ENCODE measurements at places on chromosomes 13 and 19. TPM values are rescaled to one million over a fixed set of nuclear protein-coding genes. Genes with fewer than 3 reads are reported as not detected.

DNA sequence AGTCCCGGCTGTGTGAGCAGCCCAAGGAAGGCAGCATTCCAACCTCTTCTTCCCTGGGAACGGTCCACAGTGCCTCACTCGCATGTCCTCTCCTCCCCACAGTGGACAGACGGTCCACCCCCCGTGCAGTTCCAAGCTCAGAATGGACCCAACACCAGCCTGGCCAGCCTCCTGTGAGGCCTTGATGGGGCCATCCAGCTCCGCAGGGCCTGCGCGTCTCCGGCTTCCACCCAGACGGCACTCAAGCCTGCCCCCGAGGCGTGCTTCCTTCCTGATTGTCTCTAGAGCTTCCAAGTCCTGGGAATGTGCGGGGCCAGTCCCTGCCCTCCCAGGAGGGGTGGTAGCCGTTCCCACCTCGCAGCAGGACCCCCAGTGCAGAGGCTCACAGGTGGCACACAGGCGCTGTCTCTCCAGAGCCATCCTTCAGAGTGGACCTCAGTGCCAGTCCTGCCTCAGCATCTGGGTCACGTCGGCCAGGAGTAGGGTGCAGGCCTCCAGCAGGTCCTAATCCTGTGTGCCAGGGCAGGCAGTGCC lies 35.0 kb downstream of the MAU2 start:
- peaks cover 17% of the 10 kb centered on the region for H3K36me3 ChIP-seq
- no peak overlapping the region for H3K27ac ChIP-seq
- no peak for DNase-seq

GRCh38 chr19:5851302-5851701 lies at the start of gene FUT3:
Gene FUT3 (minus strand): TSS chr19:5851449.
- H3K4me3 ChIP-seq: no peak within 1 kb of the TSS
- H3K36me3 ChIP-seq: no peaks in the 10 kb centered on the region
- no peak for DNase-seq
- no peak within 1 kb of the TSS for H3K27ac ChIP-seq
- H3K4me1 ChIP-seq: no peaks in the 10 kb centered on the region

DNA sequence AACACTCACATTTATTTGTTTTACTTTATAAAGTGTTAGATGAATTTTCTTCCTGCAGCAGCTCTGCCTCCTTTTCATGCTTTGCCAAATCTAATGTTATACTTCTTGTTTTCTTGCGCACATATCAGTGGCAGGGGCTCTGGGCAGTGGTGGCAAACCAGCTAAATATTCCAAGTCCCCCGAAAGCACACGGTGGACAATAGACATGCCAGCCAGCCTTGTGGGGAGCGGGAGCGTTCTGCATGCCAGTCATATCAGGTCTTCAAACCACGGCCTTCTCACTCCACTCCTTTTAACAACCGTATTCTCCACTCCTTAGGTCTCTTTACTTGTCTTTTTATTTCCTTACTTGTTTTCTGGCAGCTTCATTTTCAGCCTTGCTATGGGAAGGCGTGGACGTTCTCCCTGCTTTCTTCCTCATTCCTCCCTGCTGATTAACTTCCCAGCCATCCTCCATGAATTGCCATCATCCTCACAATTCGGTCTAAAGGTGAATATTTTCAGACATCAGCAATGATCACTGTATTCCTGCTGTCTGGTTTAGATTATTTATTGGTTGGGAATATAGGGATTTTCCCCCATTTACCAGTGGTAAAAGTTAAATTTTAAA lies 77.1 kb upstream of the WASF3 start:
- H3K4me1 ChIP-seq: no peaks in the 10 kb centered on the region
- no peak overlapping the region for H3K27ac ChIP-seq
- H3K36me3 ChIP-seq: no peaks in the 10 kb centered on the region
- H3K27me3 ChIP-seq: no peaks in the 10 kb centered on the region

GRCh38 chr13:51643882-51644281 lies 59.6 kb downstream of the WDFY2 start:
- no peaks in the 10 kb centered on the region for H3K27me3 ChIP-seq
- H3K36me3 ChIP-seq: no peaks in the 10 kb centered on the region
- DNase-seq: no peak
- H3K27ac ChIP-seq: no peak overlapping the region
- H3K4me3 ChIP-seq: no peak overlapping the region
- H3K4me1 ChIP-seq: peaks cover under 1% of the 10 kb centered on the region

DNA sequence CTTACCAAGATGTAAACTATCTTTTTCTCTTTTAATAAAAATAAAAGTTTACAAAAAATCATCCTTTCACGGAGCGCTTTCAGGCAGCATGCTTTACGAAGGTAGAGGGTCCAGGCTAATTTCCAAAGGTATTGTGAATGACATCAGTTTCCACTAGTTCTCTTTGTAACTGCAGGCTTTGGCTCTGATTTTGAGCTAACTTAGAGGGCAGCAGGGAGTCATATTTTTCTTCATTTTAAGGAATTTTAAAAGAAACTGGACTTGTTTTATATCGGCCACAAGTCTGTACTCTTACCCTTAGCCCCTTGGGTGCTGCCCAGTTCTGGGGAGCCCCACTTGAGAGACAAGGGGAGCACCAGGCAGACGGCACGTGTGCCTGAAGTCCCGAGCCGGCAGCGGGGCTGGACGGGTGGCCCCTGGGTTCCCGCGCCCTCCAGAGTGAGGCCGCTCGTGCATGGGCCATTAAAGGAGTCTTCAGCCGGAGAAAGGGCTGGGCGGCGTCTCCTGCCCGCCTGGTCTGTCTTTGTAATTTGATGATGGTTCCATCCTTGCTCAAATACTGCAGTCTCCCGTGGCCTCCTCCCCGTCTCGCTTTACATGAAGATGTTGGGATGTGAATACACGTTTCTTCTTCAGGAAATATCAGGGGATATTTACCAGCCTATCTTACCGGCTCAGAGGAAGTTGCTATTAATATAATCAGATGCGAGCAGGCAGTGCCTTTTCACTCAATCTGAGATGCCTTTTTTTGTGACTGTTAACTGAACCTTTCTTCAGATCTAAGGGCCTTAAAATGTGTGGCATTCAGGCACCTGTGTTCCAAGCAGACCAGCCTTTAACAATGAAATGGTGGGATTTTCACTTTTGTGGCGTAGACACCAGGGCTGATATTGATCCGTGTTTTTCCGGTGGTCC lies 67.4 kb downstream of the GGACT start:
- H3K4me1 ChIP-seq: no peaks in the 10 kb centered on the region
- H3K27me3 ChIP-seq: no peaks in the 10 kb centered on the region
- no peak for DNase-seq
- no peak overlapping the region for H3K4me3 ChIP-seq
- H3K36me3 ChIP-seq: no peaks in the 10 kb centered on the region

- DNase-seq: no peak
- no peaks in the 10 kb centered on the region for H3K27me3 ChIP-seq
- H3K36me3 ChIP-seq: no peaks in the 10 kb centered on the region
These were observed 77.9 kb downstream of the CACNA1A start for GRCh38 chr19:13428352-13428751.

DNA sequence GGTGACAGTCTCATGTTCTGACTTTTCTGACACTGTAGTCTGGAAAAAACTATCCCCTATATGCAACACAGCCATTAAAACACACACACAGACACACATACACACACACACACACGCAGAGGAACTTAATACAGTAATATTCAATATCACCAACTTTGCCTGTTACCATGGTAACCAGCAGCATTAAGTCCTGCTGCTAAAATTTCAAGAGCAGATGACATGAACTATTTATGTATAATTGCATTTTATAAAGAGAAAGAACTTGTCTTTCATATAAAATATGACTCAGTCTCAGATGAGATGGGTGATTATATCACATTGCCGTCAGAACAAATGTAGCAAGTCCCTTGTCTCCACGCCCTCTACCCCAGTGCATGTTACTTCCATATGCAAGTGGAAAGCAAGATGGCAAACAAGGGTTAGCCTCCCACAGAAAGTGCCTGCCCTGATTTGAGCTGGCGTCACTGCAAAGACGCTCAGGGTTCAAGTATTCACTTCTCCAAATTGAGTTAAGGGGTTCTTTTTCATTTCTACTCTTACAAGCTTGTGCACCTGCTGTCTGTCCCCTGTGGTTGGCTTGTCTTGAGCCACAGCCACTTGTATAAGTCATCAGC lies 576.8 kb downstream of the UQCRFS1 start:
- no peak overlapping the region for H3K4me3 ChIP-seq
- no peaks in the 10 kb centered on the region for H3K36me3 ChIP-seq
- DNase-seq: no peak
- no peak overlapping the region for H3K27ac ChIP-seq
- H3K4me1 ChIP-seq: no peaks in the 10 kb centered on the region
- no peaks in the 10 kb centered on the region for H3K27me3 ChIP-seq

DNA sequence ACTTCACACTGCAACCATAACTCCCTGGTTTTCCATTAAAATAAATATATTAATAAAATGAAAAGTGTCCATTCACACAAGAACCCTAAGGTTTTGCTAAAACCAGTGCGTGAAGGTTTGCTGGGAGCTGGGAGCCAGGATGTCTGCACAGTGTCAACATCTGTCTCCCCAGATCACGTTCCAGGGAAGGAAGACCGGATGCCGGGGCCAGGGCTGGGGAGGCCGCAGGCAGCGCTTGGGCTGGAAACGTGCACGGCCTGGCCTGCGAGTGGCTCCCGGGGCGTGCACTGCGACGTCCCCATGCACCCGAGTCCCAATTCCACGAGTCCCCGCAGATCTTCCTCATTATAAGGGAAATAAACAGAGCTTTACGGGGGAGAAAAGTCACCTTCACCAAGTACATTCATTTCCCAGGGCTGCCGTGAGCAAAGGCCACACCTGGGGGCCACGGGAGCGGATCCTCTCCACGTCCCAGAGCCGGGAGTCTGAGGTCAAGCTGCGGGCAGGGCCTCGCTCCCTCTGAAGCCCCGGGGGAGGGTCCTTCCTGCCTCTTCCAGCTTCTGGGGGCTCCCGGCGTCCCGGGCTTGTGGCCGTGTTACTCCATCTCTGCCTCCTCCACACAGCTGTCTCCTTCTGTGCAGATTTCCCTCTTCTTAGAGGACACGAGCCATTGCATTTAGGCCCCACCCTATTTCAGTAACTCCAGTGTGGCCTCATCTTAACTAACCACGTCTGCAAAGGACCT lies 12.8 kb downstream of the SHC2 start:
- DNase-seq: peak; percentile 71
- no peak overlapping the region for H3K27ac ChIP-seq
- no peaks in the 10 kb centered on the region for H3K4me1 ChIP-seq
- H3K27me3 ChIP-seq: no peaks in the 10 kb centered on the region

- no peak overlapping the region for H3K27ac ChIP-seq
- H3K4me1 ChIP-seq: no peaks in the 10 kb centered on the region
- no peaks in the 10 kb centered on the region for H3K27me3 ChIP-seq
These were observed 14.3 kb upstream of the TM9SF2 start for GRCh38 chr13:99486996-99487395.

DNA sequence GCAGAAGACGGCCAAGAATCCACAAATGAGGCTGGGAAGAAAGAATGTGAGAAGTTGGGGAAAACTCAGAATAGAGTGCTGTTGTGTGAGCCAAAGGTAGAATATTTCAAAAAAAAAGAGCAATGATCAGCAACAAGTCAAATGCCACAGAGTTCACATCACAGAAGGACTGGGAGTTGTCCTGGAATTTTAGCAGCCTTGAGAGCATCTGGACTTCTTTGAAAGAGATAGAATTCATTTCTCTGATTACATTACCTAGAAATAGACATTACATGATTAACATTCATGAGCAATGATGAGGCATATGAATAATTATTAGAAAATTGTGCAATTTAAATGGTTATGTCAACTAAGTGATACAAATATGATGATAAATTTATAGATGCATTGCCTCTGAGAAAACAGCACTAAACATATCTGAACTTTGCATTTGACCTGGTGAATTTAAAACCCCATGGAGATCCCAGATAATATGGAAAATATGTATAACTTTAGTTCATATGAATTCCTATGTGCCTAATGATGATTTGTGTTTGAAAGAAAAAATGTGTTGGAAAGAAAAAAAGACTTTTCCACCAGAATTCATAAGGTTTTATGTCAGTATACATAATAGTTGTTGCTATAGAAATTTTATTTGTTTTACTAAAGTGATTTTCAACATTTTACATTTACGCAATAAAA lies 186.2 kb downstream of the POSTN start:
- no peak overlapping the region for H3K4me3 ChIP-seq
- H3K27ac ChIP-seq: no peak overlapping the region
- no peaks in the 10 kb centered on the region for H3K4me1 ChIP-seq
- no peaks in the 10 kb centered on the region for H3K36me3 ChIP-seq
- no peak for DNase-seq
- H3K27me3 ChIP-seq: no peaks in the 10 kb centered on the region

DNA sequence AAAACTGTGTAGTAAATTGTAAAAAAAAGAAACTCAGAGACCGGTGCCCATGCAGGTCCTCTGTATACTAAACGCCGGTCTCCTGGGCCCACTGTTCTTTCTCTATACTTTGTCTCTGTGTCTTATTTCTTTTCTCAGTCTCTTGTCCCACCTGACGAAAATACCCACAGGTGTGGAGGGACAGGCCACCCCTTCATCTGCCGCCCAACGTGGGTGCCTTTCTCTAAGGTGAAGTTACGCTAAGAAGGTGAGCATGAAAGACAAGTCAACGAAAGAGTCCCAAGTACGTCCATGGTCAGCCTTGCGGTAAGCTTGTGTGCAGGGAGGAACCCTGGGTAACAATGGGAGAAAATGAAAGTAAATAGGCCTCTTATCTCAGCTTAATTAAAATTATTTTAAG lies 48.0 kb upstream of the WASF3 start:
- no peak for DNase-seq
- H3K36me3 ChIP-seq: no peaks in the 10 kb centered on the region
- no peaks in the 10 kb centered on the region for H3K27me3 ChIP-seq

DNA sequence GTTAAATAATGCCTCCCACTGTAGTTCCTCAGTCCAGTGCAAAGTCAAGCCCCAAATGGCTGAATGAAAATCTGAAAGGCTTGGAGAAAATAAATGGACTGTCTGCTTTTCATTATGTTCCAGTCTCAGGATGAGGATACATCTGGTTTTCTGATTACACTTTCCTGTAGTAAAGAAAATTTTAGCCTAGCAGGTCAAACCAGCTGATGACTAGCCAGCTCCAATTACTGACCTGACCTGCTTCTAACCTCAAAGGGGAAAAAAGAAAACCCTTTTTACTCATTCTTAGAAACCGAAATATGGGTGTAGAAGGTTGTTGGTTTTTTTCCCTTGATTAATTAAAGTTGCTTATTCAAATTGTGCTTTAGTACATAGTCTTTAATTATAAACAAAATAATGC lies 418.4 kb downstream of the EFNB2 start:
- no peaks in the 10 kb centered on the region for H3K36me3 ChIP-seq
- H3K27ac ChIP-seq: no peak overlapping the region
- H3K27me3 ChIP-seq: no peaks in the 10 kb centered on the region
- H3K4me3 ChIP-seq: no peak overlapping the region

- H3K4me3 ChIP-seq: no peak overlapping the region
- H3K27me3 ChIP-seq: no peaks in the 10 kb centered on the region
- no peak overlapping the region for H3K27ac ChIP-seq
- no peaks in the 10 kb centered on the region for H3K4me1 ChIP-seq
These were observed 270.6 kb downstream of the SLITRK6 start for GRCh38 chr13:85528491-85529217.

GRCh38 chr13:105410602-105411001 lies 1124.9 kb downstream of the EFNB2 start:
- no peak overlapping the region for H3K4me3 ChIP-seq
- DNase-seq: peak; percentile 87
- H3K27me3 ChIP-seq: no peaks in the 10 kb centered on the region
- H3K36me3 ChIP-seq: no peaks in the 10 kb centered on the region
- no peak overlapping the region for H3K27ac ChIP-seq
- no peaks in the 10 kb centered on the region for H3K4me1 ChIP-seq

EXOC3L2 gene
- 10.8 TPM for total RNA-seq

NLRP9 gene
- not detected for total RNA-seq

FLT1 gene
- total RNA-seq: 62.8 TPM

ABHD17A gene
- total RNA-seq: 64.6 TPM

IGLON5 gene
- total RNA-seq: 0.26 TPM

PTPRH gene
- 0.29 TPM for total RNA-seq

SERTAD3 gene
- total RNA-seq: 34.8 TPM

PNMA8C gene
- total RNA-seq: 3.1 TPM

Measured in aorta (tissue), 5 donors.